ENCODE measurements at places on chromosomes 2 and 18.

GRCh38 chr2:9803023-9803805 is 40.1 kb upstream of the TAF1B start:
- DNase-seq, result no peak

- DNase-seq, result peak; percentile 82
These were observed at the start of gene OSBPL6 for GRCh38 chr2:178193823-178194599. OSBPL6 (plus strand) TSS chr2:178194512; CDS start chr2:178306185, 111,673 bp downstream.

- peak; percentile 90 for DNase-seq
These were observed at the start of gene TLK1 for GRCh38 chr2:171160119-171160955. TLK1 (minus strand) TSS chr2:171160893; CDS start chr2:171160428, 465 bp downstream.

GRCh38 chr2:239864247-239865058 is 160.7 kb downstream of the NDUFA10 start:
- no peak for DNase-seq

DNA sequence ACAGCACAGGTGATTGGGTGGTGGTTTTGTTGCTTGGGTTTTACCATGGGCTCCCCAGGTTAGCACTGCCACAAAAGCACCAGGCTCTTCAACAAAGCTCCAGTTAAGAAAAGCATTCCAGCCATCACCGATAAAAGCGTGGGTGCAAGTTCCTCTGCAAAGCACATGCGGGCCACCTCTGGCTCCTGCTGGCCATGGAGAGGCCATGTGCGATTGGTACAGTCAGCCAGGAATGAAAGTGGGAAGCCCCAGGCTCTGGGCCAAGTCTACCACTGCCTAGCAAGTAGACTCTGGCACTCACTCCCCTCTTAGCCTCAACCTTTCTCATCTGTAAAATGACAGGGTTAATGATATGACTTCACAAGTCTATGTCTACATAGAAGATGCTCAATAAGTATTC is 36.0 kb downstream of the BCL11A start:
- no peak for DNase-seq

- no peak for DNase-seq
These were observed 469.0 kb upstream of the POU3F3 start for GRCh38 chr2:104384961-104385360.

GRCh38 chr18:44143072-44143471 is 537.6 kb upstream of the SETBP1 start:
- DNase-seq, result no peak
